ENCODE measurements at places on chromosomes 1 and 21.
A peak's percentile ranks its signal among the peaks of the same experiment; 100 is the strongest.

DNA sequence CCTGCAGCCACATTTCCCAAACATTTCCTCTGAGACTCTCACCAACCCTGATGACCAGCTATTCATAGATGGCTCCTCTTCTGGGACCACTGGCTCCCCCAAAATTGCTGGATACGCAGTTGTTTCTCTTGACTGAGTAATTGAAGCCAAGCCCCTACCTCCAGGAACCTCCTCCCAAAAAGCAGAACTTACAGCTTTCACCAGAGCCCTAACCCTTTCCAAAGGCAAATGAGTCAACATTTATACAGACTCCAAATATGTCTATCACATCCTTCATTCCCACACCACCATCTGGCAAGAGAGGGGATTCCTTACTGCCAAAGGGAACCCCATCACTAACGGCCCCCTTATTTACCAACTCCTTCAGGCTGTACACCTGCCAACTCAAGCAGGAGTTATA, 20.3 kb upstream of the CA6 start:
- no peak for DNase-seq

DNA sequence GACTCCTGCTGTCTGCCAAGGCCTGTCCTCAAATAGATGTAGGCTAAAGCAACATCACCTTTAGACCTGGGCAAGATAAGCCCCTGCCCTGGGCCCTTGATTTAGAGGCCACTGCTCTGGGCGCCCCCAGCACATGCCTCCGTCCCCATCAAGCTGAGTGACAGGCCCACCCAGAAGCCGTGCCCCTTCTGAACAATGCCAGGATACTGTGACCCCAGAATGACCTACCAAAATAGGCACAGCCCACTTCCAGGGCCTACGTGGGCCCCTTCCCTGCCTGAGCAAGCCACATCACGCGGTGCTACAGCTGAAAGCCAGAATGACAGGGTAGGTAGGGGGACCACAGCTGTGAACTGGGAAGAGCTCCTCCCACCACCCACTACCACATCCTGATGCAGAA, 24.7 kb upstream of the BECN2 start:
- DNase-seq = no peak

DNA sequence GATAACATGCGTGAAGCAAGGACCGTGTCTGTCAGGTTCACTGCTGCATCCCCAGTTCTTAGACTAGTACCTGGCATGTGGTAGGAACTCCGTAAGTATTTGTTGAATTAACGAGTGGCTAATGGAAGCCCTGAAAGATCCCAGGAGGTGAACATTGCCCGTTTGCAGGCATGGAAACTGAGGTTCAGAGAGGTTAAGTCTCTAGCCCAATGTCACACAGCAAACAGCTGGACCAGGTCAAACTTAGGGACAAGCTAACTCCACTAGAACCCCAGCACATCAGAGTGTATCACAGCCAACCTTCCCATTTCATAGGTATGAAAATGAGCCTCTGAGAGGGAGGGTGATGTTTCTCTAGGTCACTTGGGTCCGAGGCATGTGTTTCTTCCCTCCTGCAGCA, 27.6 kb downstream of the RAP1GAP start:
- no peak for DNase-seq

- peak; percentile 86 for DNase-seq
Measured at GRCh38 chr1:151146412-151147131, at the start of gene SEMA6C. SEMA6C (minus strand) TSS chr1:151146631; CDS start chr1:151142621, 4,010 bp downstream.

- DNase-seq = no peak
Measured at GRCh38 chr1:169858467-169858866, 35.2 kb downstream of the SCYL3 start.

DNA sequence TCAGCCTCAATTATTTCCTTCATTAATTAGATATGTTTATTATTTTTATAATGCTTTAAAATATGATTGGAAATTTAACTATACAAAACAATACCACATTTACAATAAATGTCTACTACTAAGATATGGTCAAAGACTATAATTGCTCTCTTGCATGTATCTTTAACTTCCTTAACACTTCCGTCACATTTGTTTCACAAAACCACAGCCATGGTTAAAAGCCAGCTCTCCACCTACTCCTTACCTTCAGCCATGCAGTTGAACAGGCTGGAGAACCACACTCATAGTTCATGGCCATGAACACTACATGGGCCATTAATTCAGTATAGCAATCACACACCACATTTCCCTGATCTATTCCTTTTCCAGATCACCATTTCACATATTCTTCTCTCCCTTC, 72.2 kb downstream of the NME7 start:
- no peak for DNase-seq

DNA sequence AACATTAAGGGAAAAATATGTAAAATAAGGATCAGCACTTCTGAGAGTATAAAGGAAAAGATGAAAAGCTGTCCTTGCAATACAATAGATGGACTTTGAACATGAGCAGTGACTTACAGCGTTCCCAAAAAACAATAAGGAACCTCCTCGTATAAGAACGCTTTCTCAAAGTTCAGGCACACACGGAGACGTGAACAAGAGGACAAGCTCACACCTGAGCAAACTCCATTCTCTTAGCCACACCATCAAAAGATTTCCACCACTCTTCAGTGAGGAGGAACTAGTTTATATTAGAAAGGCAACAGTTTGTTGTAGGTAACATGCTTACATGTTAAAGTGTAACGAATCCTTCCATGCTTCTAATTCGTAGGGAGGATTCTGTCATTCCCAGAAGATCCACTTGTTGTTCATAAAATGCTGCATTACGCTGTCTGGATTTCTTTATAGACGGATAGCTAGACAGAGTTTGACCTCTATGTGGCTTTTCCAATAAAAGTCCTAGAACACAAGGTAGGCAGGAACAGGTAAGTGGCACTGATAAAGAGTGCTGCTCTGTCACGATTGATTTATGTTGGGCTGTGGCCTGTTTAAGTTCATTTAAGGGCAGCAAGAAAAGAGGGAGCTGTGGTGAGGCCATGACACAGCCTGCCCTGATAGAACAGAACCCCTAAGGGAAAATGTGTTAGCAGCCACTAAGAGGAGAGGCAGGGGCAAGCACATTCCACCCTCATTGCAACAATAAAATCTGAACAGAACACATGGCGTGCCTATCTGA, 37.0 kb upstream of the ATP1A1 start:
- no peak for DNase-seq

DNA sequence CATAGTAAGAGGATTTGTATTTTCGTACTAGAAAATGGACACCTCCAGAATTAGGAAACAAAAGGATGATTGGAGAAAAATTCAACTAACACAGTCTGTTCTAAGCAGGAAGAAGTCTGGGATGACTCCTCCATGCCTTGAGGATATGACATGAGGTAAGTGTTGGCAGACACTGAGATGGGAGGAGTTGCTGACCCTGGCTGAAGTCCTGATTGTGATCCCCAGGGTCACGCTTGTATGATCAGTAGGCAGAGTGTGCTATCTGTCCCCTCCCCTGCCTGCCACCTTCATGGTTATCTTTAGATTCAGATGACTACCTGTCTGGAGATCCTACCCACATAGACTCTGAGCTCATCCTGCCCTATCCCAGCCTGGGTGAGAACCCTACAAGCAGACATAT, 249.1 kb downstream of the C1orf94 start:
- no peak for DNase-seq

- no peak for DNase-seq
Measured at GRCh38 chr1:208837242-208837641, 593.1 kb upstream of the PLXNA2 start.

GRCh38 chr1:154855186-154855851, 14.8 kb downstream of the KCNN3 start:
- no peak for DNase-seq

GRCh38 chr1:31752258-31752657, 11.9 kb downstream of the ADGRB2 start:
- no peak for DNase-seq

DNA sequence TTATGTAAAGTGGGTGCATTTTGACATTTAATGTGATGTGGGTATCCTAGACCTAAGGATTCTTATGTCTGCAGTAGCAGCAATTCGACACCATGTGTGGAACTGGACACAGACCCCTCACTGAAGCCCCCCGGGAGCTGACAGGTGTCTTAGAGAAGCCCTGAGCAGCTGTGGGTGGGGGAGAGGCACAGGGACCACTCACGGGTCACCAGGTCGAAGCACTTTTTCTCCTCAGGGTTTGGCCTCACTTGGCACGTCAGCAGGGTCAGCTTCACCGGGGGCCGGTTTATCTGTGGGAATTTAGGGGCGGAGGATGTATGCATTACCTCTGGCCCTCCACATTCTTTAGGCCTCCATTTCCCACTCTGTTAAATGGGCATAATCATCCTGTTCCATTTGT, 14.0 kb upstream of the TCEA3 start:
- DNase-seq = no peak

GRCh38 chr1:107548276-107548675, 407.4 kb downstream of the NTNG1 start:
- DNase-seq = no peak

DNA sequence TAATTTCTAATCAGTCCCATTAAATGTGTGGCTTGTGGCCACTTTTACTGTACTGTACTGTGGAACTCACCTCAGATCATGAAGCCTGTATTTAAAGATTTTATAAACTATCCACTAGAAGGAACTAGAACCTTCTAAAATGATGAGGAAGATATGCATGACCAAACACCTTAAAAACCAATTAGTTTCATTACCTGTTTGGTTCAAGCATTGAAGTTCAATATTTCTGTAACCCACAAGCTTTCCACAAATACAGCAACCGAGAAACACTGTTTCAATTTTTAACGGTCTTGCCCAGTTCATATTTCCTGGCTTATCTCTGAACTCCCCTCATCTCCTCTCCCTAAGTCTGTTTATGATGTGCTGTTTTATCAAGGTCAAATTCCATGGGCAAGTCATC, 264.3 kb upstream of the PLD5 start:
- no peak for DNase-seq

GRCh38 chr1:56113679-56114078, 465.7 kb downstream of the PLPP3 start:
- DNase-seq = no peak

GRCh38 chr1:51453010-51453409, 66.1 kb downstream of the EPS15 start:
- no peak for DNase-seq

- DNase-seq = no peak
Measured at GRCh38 chr1:21118167-21118566, 58.5 kb downstream of the EIF4G3 start.

DNA sequence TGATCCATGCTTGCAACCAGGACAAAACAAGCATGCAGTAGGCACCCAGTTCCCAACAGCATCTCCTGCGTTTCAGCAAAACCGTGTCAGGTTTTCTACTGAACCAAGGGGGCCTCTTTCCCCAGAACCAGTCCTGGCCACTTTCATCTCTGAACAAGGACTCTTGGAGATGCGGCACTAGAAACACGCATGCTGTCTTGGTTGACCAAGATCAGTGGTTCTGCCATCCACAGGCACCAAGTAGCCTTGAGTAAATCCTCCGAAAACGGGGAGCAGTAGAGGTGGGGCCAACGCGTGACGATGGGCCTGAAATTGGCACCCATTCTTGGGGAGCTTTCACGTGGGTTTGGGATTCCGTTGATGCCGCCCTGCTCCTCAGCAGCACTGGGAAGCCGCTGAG, 62.5 kb upstream of the AJAP1 start:
- no peak for DNase-seq

- DNase-seq = no peak
Measured at GRCh38 chr1:232221802-232222499, 408.0 kb downstream of the SIPA1L2 start.

DNA sequence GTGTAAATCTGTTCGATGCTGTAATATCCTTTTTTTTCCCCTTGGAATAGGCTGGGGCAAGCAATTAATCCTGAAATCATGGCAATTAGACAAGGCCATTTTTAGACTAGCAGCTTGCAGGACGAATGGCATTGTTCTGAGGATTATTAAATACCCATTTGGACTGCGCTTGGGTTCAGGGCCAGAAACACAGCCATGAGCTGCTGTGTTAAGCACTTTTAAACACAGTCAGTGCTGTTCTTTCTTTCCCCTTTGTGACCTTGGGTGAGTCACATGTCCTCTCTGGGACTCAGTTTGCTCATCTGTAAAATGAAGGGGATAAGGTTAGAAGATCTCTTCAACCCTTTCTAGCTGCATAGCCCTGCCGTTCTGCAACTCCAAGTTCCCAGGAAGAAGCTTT, 58.6 kb upstream of the C8B start:
- no peak for DNase-seq

DNA sequence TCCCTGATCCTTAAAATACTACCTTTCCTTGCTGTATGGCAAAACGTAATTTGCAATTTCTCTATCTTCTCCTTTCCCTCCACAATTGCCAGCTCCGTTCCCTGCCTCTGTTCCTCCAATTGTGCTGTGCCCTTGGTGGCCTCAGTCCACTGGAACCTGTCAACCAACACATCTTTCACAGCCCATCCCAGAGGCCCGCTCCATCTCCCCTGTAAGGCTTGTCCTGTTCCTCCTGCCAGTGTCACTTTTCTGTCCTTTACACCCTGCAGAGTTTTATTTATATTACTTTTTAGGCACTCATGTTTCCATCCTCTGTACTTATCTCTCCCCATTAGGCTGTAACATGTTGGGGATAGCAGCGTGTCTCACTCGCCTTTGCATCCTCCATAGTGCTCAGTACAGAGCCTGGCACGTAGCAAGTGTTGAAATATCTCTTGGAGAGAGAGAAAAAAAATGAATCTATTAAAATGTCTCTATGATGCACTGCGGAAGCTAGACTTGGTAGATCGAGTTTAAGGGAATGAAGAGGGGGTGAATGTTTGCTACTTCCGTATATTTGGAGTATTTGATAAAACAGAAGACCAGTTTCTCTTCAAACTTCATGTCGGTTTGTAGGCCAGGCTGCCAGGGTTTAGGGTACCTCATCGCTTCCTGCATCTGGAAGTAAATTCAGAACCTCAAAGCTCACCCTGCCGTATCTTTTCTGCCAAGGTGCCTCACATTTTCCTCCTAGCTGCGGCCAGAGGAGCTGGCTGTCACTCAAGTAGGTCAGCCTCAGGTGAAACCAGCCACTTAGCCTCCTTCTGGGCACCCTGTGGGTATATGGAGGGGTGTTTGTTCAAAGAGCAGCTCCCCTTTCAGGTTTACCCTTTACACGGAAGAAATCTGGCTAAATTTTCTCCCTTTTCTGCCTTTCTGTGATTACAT, 303.8 kb downstream of the TM2D1 start:
- no peak for DNase-seq

DNA sequence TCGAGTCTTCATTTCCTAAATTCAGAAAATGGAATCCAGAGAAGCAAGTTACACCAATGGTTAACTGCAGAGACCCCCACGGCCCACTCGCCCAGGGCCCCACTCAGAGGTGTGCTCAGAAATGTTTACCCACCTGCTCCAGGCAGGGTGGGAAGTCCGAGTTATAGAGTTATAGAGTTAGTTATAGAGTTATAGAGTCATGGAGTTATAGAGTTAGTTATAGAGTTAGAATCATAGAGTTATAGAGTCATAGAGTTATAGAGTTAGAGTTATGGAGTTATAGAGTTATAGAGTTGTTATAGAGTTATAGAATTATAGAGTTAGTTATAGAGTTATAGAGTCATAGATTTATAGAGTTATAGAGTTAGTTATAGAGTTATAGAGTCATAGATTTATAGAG, 31.7 kb downstream of the UBASH3A start:
- no peak for DNase-seq

GRCh38 chr21:33036430-33037162, 10.9 kb downstream of the OLIG2 start:
- DNase-seq = peak; percentile 21

Measured in stromal cell of bone marrow (primary cell).